Stimulated activated CD4-positive, alpha-beta T cell treated with anti-CD3 and anti-CD28 coated beads, TNF-alpha, amount 100 ng/mL, for 24 hours (primary cell): ENCODE measurements at places on chromosomes 3 and 15.

DNA sequence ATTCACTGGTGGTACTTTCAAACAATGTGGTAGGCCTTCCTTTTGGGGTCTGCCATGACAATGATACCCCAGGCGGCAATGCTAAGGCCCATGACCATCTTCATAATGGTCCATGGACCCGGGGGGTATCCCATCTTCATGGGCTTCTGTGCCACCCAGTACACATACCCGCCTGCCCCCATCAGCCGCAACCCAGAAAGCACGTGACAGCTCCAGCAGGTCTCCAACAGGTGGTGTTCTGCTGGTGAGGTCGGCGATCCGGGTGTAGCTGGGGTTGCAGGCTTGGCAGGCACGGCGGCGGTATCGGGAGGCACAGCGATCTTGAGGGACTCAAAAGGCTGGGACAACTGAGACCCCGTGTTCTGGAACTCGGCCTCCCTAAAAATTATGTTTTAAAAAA lies 214.5 kb downstream of the SNRPN start:
- DNase-seq = no peak

DNA sequence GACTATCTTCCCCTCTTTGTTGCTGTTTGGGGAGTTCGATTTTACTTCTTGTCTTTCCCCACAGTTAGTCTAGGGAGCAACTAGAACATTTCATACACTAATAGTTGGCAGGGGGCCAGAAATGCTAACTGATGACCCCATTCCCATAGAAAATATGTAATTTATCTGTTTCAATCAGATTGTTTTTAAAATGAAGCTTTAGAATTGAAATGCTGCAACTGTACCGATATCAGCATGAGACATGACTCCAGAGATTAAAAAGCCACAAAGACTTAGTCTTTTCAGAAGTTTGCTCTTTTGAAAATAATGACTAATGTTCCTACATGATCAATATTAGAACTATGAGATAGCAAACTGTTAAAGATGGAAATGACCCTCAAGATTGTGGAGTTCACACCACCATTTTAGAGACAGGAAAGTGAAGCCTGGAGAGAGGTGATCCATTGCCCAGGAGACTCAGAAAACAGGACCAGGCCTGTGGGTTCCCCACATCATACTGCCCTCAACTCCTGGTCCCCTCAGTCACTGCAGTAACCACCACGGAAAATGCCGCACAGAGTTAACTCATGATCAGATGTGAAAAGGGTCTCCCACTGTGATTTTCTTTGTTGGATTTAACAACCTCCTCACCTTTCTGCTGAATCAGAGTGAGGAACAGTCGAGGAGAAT lies 130.3 kb downstream of the CHDH start:
- no peak for DNase-seq

DNA sequence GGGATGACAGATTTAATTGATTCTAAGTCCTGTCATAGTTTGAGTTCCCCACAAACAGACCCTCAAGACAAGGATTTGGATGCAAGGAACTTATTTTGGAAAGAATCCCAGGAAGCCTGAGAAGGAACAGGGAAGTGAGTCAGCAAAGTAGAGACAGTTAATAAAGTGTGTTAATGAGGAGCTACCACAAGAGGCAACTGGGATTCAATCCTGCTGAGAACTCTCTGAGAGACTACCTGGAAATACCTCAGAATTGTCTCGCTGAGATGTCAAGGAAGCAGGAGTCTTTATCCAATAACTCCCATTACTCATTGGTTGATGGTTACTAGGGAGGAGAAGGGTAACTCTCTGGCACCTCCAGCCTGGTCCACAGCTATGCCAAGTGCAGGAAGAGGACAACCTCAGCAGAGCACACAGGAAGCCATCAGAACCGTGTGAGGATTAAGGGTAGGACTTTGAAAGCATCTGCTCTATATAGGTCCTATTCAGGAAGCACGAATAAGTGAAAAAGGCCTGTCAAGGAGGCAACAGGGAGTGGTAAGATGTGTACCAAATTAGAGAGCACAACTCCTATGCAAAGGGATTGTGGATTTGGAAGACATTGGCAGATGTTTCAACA lies 311.1 kb upstream of the KCNH8 start:
- DNase-seq = no peak

- no peak for DNase-seq
Measured at GRCh38 chr15:66167854-66168253, 85.7 kb downstream of the MEGF11 start.

DNA sequence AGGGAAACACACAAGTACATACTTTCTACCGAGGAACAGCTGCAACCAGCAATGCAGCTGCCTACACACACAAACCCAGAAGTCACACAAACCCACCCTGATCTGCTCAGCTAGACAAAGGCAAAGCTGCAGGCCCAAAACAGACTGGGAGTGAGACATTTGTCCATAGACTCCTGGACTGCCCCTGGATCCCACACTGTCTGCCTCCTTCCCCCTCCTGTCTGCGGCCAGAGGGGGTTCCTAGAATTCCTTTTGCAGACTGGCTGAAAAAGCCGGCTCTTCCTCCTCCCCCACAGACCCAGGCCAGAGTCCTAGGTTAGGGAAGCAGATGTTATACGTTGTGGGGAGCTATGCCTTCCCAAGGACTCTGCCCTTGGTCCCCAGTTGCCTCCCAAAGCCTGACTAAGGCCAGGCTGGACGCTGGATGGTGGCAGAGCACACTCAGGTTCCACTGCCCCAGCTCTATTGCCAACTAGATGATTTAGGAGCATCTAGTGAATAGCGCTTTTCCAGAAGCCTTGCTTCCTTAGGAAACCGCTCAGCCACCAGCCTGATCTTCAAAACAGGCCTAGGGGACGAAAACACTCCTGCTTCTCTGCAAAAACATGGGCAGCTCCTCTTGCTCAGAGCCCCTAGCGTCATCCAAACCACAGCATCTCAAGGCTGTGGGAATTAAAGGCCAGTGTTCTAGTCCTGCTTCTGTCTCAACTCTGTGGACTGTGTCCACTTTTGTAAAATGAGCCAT lies 37.4 kb upstream of the CILP start:
- no peak for DNase-seq

DNA sequence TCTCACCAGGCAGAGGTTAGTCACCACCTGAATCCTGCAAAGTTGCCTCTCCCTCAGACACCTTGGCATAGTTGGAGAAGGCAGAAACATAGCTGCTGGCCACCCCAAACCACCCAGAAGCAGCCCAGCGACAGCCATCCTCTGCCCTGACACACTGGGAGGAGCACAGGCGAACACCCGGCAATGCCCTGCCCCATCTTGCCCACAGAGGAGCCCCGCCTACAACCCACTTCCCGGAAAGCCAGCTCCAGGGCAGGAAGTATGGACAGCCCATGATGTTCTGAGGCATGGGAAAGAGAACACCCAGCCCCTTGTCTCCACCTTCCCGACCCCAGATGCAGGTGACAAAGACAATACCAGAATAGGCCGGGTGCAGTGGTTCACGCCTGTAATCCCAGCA lies 12.6 kb upstream of the SHISA5 start:
- no peak for DNase-seq

- DNase-seq = no peak
Measured at GRCh38 chr3:188939814-188940572, 231.8 kb upstream of the TPRG1 start.

DNA sequence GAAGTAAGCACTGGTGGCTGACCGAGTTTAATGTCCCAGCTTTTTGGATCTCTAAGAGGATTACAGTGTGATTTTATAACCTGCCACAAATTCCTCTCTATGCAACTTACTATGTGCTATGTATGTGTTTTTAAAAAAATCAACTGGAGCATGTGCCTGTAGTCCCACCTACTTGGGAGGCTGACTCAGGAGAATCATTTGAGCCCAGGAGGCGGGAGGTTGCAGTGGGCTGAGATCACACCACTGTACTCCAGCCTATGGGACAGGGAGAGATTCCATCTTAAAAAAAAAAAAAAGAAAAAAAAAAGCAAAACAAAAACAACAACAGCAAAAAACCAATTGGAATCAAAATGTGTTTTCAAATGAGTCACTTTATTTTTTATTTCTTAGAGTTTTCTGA lies 29.6 kb downstream of the DUT start:
- no peak for DNase-seq

DNA sequence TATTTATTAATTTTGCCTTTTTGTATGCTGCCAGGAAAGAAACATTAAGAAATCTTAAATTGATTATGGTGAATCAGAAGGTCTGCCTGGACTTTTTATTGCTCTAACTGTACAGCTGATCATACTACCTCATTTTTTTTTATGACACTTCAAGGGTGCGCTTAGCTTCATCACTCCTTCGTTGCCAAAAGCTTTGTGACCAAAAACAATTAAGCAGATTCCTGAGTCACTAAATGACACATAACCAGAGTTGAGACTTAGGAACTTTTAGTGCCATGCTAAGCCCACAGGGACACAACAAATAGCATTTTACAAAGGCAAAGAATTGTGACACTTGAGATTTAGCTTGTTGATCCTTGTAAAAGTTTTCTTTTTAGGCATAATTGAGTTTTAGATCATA lies 4.9 kb downstream of the ADIPOQ start:
- DNase-seq = no peak

GRCh38 chr3:133540896-133541674 lies 32.4 kb upstream of the CDV3 start:
- DNase-seq = no peak

GRCh38 chr15:51283026-51283425 lies 55.4 kb downstream of the CYP19A1 start:
- no peak for DNase-seq
